ENCODE measurements at places on chromosomes 4 and X.

- DNase-seq = no peak
Measured at GRCh38 chrX:9260603-9261002, 204.3 kb upstream of the TBL1X start.

GRCh38 chr4:1216869-1217294 is 32.0 kb downstream of the CTBP1 start:
- DNase-seq = peak; percentile 42

DNA sequence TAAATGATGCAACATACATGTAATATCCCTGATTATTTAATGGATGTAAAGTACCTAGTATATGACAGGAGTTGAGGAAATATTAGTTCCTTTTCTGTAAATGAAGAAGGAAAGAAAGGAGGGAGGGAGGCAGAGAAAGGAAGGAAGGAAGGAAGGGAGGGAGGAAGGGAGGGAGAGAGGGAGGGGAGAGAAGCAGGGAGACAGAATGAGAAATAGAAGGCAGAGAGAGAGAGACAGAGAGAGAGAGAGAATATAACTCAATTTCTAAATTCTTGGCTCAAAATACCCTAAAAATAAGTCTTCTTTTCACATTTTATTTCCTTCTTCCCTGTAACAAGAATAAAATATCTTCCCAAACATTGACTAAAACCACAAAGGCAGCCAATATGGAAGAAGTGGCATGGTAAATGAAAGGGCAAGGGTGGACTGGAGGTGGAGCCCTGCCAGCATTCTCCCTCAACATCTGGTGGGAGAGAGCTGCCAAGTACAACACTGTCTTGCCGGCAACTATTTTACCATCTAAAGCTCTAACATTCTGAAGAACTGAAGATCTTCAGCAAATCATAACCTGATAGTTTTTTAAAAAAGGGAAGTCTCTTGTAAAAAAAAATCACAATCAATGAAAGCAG is 245.1 kb downstream of the PPP3CA start:
- no peak for DNase-seq

- no peak for DNase-seq
Measured at GRCh38 chrX:13263560-13264251, 56.1 kb downstream of the ATXN3L start.

DNA sequence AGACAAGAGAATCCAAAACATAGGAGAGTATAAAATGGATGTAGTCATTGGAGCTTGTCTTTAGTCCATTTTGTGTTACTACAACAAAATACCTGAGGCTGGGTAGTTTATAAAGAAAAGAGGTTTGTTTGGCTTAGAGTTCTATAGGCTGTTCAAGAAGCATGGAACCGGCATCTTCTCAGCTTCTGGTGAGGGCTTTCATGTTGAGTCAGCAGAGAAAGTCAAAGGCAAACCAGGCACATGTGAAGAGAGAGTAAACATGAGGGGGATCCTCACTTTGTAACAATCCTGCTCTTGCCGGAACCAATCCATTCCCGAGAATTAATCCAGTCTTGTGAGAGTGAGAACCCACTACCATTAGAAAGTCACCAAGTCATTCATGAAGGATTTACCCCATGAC is 8.1 kb upstream of the HCCS start:
- no peak for DNase-seq

GRCh38 chrX:121307449-121307848 is 260.0 kb downstream of the GLUD2 start:
- DNase-seq = no peak

DNA sequence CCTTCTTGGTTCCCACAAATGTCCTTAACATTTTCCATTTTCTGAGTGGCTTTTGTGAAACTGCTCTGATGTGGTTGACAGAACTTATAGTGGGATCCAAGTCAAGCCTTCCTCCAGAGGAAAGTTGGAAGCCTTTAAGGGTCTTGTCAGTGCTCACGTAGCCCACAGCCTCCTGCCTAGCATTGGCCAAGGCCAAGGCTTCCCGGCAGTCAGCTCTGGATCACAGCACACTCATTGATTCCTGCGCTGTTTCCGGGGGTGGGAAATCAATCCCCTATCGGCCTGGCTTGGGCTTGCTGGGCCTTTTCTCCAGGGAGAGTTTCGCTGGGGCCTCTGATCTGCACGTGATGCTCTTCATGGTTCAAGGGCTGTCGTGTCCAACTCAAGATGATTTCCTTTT is 76.1 kb downstream of the SLC9A6 start:
- DNase-seq = no peak

DNA sequence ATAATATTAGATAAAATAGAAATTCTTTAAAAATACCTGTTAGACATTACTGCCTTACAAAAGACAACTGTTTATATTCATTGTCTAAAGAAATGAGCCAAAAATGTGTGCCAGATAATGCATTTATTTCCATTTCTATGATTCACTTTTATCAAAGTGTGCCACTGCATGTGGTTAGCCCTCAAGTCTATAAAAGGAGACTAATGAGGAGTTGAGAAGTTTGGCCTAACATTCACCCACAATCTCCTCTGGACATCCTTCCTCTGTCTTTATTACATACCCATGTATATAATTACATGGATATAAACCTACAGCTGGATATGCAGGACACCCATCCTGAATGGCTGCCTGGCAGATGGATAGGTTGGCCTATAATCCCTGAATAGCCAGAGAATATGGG is 42.6 kb upstream of the PDE5A start:
- no peak for DNase-seq

DNA sequence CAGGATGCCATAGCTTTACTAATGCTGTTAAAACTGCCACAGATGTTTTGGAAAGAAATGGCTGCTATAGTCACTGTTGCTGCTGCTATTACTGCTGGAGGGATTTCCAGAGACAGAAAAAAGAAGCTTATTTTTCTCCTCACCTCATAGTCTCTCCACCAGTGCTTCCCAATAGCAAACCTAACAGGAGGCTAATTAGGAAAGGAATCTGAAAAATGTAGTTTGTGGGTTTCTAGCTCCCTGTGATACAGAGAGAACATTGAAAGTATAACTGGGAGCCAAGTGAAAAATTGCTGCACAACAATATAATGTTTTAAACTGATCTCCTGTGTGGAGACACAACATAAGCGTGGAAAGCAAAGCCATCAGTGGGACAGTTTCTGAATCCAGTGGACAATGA is 8.6 kb upstream of the TSPAN7 start:
- DNase-seq = no peak

DNA sequence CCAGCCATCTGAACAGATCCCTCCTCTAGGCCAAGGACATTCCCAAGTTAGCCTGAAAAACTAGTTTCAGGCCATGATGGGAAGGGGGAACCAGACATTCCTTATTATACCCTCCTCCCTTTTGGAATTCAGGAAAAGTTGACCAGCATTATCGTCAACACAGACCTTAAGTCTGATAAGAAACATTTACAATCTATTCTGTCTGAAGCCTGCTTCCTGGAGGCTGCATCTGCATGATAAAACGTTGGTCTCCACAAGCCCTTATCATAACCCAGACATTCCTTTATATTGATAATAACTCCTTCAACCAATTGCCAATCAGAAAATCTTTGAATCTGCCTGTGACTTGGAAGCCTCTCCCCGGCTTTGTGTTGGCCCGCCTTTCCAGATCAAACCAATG is 44.3 kb downstream of the EFHC2 start:
- DNase-seq = no peak

- DNase-seq = no peak
Measured at GRCh38 chrX:11451151-11451550, 157.9 kb downstream of the AMELX start.

- DNase-seq = peak; percentile 0
Measured at GRCh38 chrX:101160001-101160400, 59.6 kb upstream of the DRP2 start.

DNA sequence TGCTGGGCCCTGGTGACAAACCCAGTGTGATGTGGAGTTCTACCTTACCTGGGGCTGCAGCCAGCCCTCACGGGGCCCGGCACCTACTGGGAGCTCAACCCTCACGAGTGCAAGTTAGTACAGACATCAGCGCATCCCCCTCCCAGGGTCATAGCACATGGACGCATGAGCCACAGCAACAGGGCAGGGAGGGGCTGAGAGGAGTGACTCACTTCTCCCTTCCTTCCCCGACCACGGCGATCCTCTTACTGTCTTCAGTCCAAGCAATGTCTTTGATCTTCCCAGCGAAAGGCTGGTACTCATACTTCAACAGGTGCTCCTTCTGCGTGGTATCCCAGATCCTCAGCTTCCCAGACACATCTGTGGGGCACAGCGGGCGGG is 17.8 kb downstream of the WDR1 start:
- peak; percentile 65 for DNase-seq

DNA sequence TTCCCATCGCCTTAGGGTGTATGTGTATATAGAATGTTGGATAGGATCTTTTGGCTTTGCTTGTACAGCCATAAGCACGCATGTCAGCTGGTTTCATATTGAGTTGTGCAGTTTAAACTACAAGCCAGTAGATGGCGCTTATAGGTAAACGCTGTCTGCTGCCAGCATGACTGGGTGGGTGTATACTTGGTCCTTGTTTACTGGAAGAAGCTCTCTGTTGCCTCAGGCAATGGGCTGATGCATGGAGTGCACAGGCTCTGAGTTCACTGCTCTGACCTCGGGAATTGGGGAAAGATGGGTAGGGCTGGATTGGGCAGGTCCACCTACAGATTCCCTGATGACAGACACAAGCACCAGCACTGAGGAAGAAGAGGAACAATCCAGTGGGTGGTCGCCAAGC is 831.5 kb downstream of the STIM2 start:
- peak; percentile 48 for DNase-seq

GRCh38 chr4:4668355-4669210 is 126.7 kb upstream of the STX18 start:
- DNase-seq = no peak

- DNase-seq = peak; percentile 93
Measured at GRCh38 chr4:25993395-25994185, 79.6 kb downstream of the SMIM20 start.

DNA sequence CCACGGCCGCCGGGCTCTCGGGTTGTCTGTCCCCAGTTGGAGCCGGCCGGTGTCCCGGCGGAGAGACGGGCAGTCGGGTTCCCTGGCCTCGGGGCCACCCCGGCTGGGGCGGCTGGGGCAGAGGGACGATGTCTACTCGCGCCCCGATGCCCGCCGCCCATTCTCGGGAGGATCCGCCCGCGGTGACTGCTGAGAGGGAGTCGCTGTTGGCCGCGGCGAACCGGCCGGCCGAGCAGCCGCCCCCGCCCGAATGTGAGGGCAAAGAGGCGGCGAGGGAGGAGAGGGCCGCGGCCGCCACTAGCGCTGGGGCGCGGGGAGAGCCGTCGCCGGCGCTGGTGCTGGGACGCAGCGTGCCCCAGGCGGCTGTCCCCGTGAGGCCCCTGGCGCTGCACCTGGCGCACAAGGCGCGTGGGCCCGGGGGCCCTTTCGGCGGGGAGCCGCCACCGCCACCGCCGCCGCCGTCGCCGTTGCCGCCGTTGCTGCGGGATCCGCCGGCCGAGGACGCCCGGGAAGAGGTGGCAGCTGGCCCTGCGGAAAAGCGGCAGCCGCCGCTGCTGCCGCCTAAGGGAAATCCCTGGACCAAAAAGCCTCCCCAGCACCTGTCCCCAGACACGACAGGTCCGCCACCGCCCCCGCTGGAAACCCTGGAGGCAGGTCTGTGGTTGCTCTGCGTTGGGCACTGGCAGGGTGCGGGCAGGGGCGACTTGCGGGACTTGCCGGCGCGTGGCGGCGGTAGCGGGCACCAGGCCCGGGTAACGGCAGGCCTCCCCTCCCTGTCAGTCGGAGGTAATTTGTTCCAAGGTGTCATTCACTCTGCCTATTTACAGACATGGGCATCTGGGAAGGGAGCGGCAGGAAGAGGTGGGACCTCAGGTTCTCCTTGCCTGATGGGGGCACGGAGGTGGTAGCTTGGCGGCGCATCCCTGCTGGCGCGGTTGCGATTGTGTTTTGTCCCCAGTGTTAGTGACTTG is 739 bp downstream of the LARP1B start:
- DNase-seq = peak; percentile 77

DNA sequence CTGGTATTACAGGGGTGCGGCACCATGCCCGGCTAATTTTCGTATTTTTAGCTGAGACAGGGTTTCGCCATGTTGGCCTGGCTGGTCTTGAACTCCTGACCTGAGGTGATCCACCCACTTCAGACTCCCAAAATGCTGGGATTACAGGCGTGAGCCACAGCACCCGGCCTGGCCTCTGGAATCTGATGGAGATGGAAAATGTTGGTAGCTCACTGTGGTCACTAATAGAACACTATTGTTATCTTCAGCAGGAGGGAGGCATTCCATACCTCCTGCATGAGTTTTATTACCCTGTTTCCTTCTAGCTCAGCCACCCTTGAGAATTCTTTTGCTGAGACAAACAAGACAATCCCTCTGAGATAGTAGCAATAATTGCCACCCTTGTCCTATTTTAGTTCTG is 105.0 kb downstream of the SHROOM3 start:
- DNase-seq = no peak

DNA sequence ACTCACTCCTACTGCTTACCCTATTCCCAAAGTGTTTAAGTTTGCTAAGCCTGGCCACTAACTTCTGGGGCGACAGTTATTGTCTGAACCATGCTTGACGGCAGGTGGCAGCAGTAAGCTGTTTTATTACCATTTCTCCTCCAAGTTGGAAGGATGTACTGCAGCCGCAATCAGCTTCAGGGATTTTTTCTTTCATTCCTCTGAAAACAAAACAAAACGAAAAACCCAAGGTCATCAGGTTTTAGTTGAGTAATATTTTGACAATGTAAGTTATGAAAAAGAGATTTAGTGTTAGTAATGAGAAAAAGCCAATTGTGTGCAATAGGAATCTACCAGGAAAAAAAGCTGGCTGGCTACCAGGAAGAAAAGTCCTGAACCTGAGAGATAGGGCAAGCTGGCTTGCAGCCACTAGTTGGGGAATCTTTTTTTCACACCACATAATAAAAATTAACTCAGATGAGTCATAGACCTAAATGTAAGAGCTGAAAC is 13.2 kb upstream of the RAB9B start:
- DNase-seq = peak; percentile 63

GRCh38 chrX:125327891-125328290 is 8.2 kb downstream of the TEX13C start:
- DNase-seq = no peak

- DNase-seq = peak; percentile 82
Measured at GRCh38 chrX:20514358-20514757, 247.6 kb upstream of the RPS6KA3 start.

DNA sequence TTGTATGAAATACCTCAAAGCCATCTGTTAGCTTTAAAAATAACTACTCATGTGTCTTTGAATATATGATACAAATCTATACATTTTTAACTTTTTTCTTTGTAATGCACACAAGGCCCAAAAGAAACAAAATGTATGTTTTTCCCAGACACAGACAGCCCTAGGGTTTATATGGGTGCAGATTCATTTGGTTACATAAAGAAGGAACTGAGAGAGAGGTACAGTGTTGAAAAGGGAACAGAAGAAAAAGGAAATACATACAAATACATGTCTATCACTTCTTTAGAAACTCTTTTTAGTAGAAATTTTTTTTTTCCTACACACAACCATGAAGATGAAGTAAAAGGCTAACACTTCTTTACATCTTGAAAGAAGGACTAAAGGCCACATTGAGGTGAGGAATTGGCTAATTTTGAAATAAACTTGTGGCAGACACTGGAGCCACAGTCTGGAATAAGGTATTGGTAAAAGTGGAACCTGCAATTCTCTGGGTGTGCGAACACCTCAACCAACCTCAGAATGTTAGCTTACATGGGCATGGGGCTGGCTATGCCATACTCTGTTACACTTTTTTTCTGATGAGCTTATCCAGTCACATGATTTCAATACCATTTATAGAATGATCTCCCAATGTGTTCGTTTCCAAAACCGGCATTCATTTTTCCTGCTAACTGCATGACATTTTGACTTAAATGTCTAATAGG is 67.9 kb downstream of the FAM47C start:
- no peak for DNase-seq

All from suppressor macrophage treated with lipopolysaccharide for 1 hour (primary cell).